ENCODE measurements at places on chromosomes 5 and 9. TPM values are rescaled to one million over a fixed set of nuclear protein-coding genes. Genes with fewer than 3 reads are reported as not detected.

GRCh38 chr9:72958485-72959281 is 5.8 kb upstream of the ALDH1A1 start:
- no peak for DNase-seq

- no peak for DNase-seq
Measured at GRCh38 chr9:84151640-84152039, 171.0 kb downstream of the RMI1 start.

DNA sequence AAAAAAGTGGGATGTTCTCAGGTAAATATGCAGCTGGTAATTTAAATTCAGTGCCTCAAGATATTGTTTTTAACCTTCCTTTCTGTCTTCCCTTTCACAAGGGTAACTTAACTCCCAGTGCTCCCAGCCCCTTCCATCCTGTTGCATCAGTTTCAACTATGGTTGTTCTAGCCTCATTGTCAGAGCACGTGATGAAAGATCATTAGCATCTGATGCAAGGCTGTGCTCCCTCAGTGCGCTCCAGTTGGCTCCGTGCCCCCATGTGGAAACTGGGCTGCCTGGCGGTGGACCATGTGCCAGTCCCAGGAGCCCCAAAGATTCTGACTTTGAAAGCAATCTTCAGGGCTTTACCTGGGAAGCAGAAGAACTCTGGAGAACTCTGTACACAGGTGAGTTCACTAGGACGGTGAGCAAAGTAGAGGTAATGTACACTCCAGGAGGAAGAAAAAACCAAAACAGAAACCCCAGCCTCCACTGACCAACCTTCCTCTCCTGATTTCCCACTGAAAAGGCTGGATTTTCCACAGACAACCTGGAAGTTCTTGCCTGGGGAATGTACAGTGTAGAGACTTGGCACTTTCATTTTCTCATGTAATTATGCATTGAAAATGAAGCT is 96.9 kb downstream of the SLC1A3 start:
- peak; percentile 52 for DNase-seq

Gene ZBED3
- 2.6 TPM for total RNA-seq

GRCh38 chr5:172973931-172974330 is 9.6 kb upstream of the ATP6V0E1 start:
- no peak for DNase-seq

Gene TMEM38B
- total RNA-seq: 11.0 TPM

Gene NSA2
- total RNA-seq: 66.1 TPM

- DNase-seq: no peak
Measured at GRCh38 chr9:132410642-132411041, 631 bp downstream of the CFAP77 start.

Gene TIGD6
- 6.1 TPM for total RNA-seq

Gene CTXN3
- total RNA-seq: not detected

- DNase-seq: peak; percentile 63
Measured at GRCh38 chr5:91641730-91642350, 258.7 kb upstream of the ARRDC3 start.

GRCh38 chr5:108054349-108054748 is 327.5 kb downstream of the FBXL17 start:
- no peak for DNase-seq

DNA sequence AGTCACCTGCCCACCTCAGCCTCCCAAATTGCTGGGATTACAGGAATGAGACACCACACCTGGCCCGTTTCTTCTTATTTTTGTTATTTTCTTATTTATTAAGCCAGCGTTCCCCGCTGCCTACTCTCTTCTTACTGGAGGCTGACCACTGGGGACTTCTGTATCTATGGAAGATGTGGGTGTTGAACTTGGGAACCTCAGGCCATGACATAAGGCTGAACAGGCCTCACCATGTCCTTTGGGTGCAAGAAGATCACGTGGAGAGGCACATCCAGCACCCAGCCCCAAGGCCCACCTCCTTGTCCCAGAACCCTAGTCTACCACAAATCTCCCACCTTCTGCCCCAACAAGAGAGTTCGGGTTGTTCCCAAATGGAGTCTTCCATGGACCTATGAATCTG is 59.4 kb upstream of the NEK6 start:
- DNase-seq: no peak

DNA sequence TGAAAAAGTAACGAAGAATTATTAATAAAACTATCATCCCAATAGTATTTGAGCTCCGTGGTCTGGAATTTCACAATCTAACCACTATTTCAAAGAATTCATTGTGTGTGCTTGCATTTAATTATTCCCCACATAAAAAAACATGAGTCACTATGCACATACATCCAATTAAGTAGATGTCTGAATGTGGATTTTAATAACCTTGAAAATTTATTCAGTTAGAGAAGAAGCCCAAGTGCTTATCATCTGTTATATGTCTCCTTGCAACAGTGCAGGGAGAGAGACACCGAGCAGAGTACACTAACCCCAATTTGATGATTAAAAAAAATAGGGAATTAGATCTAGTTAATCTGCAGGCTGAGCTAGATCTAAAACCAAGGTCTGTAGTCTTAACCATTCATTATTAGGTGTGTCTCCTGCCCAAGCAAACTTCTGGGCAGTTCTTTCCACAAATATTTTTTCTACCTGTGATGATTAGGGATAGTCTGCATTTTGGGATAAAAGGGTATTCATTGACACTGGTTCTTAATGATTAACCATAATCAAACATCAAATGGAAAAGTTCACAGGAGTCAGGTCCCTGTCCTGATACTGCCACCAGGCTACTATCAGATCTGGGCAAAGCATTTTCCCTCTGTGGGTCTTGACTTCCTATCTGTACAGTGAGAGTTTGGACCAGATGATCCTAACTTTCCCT is 164.2 kb downstream of the GRIA1 start:
- peak; percentile 58 for DNase-seq

- DNase-seq: no peak
Measured at GRCh38 chr5:142176255-142176654, 67.7 kb downstream of the NDFIP1 start.

Gene ACOT12
- not detected for total RNA-seq

DNA sequence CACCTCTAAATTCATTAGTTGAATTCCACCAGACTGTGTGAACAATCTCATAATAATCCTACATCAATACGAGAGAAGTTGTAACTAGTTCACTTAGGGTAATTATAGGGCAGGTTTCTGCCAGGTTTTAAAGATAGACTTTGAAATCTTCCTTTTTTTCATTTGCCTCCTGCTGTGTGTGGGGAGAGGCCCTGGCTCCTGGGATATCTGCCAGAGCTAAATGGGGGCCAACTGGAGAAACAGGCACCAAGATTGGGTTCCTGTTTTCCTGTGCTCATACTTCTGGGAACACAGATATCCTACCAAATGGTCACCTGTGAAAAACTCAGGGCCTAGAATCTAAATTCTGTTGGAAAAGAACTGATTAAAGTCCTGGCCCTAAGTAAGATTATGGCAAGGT is 42.3 kb downstream of the SH3RF2 start:
- no peak for DNase-seq

GRCh38 chr5:36416605-36417004 is 114.9 kb upstream of the RANBP3L start:
- no peak for DNase-seq

DNA sequence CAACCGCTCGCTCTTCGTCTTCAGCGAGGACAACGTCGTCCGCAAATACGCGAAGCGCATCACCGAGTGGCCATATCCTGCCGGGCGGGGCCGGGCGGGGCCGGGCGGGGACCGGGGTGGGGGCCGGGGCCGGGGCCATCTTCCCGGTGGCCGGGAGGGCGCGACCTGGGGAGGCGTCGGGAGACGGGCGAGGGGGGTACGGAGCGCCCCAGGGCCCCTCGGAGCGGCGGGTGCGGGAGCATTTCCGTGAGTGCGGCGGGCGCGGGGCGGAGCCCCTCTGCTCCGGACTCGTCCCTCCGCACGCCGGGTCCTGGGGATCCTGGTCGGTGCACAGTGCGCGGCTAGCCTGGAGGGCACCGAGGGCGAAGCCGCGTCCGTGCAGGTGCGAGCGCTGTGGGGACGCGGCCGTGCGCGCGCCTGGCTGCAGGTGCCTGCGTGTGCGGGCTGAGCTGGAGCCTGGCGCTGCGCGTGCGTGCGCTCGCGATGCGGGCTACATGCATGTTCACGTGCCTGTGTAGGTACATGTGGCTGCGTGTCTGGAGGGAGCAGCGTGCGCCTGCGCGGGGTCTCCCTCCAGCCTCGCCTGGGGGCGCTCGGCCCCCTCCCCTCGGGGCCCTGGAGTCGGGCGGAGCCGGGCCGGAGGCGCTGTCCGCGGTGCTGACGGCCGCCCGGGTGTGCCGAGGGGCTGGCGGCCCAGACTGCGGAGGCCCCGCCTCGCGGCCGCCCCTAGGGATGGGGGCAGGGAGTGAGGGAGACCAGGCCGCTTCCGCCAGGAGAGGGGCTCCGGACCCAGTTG is 762 bp downstream of the CACNA1B start:
- peak; percentile 10 for DNase-seq

Gene ZFP37
- 1.6 TPM for total RNA-seq

Gene SPATA31D4
- not detected for total RNA-seq

Gene LECT2
- total RNA-seq: not detected

DNA sequence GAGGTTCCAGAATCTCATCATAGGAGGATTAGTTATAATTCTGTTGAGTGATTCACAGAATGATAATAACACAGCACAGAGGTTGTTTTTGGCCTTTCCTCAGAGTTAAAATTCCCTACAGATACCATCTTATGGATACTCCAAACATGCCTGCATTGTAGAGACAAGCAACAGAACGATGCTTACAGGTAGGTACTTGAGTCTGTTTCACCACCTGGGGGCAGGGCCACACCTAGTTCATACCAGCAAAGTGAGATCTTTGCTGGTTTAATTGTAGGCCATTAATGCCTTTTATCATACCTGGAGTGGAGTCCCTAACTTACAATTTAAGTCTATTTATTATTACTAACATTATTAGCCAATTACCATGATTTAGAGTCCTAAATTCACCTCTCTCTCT is 416.5 kb upstream of the TLE4 start:
- no peak for DNase-seq

GRCh38 chr9:136941231-136942111 is 3.1 kb downstream of the FBXW5 start:
- DNase-seq: no peak

Gene FCN1
- total RNA-seq: not detected

DNA sequence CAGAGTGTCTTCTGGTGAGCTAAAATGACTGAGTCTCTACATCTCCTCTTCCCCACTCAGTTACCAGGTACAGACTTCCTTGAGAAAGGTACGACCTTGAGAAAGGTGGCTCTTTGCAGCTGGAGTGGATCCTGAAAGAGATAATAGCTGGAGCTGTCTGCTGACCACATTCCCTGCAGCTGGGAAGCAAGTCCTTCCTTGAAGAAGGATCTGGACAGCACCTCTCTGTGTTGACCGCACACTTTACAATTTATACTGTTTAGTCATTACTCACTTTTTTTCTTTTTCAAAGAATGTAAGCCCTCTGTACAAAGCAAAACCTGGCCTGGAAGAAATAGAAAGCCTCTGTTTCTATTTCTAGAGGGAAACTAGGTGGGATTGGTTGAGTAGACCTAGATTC is 148.8 kb downstream of the MACIR start:
- peak; percentile 42 for DNase-seq
